Fibroblast of skin of abdomen (primary cell): ENCODE measurements at places on chromosomes 11 and 22.
A peak's percentile ranks its signal among the peaks of the same experiment; 100 is the strongest.

GRCh38 chr11:75445315-75445953 lies 12.4 kb upstream of the KLHL35 start:
- DNase-seq: peak; percentile 48

DNA sequence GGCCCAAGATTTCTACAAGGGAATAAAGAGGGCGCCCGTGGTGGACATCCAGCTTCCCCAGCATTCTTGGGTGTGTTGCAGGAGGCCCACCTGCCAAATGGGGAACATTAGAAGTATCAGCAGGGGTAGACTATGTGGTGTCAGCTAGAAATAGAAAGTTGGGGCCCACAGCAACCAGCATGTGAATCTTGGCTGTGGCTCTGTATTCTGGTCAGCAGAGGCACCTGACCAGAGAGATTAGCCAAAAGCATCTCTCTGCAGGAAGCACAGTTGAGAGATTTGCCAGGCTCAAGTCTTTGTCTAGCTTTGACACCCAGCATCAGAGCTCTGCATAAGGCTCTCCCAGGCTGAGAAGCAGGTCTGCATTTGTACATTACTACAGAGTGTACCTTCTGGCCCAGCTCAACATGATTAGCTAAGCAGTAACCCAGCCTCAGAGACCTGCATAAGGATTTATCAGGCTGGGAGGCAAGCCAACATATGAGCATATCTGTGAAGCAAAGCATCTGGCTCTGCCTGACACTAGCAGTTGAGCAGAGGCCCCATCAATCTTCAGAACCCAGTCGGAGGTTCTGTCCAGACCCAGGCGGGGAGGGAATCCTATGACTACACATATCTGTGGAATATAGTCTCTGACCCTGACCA lies 79.9 kb downstream of the MS4A13 start:
- no peak for DNase-seq

GRCh38 chr11:1670905-1671371 lies 26.1 kb upstream of the KRTAP5-6 start:
- no peak for DNase-seq

DNA sequence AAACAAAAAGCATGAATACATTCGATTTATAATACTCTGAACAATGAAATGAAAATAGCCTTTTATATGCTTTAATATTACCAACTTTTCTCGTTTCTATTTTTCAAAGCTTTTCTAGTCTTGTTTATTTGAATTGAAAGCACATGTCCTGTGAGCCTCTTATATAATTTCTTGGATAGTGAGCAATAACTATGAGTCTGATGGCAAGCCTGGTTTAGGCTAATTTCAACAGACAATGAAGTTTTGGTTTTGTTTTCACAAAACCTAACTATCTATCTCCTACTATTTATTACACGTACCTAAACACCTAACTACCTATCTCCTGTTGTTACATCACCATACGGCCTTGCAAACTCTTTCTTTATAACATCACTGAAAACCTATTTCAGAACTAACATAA lies 29.2 kb upstream of the CEP126 start:
- DNase-seq: no peak

DNA sequence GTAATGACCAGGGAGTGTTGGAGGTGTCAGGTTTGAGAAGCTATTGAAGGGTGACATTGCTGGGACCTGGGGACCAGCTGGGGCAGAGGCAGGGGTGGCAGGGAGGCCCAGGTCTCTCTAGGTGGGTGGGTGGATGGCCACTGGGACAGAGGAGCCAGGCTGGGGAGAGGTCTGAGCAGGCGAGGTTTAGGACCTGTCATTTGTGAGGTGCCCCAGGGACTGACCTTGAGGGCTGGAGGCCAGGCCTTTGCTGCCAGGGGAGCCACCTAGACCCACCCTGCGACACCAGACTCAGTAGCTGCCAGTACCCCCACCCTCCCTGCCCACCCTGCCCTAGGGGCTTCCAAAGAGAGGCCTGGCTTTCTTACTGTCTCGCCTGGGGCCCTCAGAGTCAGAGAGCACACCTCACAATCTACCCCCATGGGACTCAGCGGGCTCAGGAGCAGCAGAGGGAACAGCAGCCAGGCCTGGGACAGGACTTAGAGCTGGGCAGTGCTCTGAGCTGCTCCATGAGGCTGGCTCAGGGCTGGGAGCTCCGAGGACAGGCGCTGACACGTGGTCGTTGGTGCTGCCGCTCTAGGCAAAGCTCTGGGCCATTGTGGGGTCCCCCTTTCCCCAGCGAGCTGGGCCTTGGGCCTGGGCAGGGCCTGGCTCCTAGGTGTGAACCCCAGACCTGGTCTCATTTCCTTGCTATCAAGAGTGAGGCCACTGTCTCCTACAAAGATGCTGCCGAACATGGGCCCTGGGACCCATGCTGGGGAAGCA lies 28.6 kb upstream of the PPARA start:
- DNase-seq: no peak

DNA sequence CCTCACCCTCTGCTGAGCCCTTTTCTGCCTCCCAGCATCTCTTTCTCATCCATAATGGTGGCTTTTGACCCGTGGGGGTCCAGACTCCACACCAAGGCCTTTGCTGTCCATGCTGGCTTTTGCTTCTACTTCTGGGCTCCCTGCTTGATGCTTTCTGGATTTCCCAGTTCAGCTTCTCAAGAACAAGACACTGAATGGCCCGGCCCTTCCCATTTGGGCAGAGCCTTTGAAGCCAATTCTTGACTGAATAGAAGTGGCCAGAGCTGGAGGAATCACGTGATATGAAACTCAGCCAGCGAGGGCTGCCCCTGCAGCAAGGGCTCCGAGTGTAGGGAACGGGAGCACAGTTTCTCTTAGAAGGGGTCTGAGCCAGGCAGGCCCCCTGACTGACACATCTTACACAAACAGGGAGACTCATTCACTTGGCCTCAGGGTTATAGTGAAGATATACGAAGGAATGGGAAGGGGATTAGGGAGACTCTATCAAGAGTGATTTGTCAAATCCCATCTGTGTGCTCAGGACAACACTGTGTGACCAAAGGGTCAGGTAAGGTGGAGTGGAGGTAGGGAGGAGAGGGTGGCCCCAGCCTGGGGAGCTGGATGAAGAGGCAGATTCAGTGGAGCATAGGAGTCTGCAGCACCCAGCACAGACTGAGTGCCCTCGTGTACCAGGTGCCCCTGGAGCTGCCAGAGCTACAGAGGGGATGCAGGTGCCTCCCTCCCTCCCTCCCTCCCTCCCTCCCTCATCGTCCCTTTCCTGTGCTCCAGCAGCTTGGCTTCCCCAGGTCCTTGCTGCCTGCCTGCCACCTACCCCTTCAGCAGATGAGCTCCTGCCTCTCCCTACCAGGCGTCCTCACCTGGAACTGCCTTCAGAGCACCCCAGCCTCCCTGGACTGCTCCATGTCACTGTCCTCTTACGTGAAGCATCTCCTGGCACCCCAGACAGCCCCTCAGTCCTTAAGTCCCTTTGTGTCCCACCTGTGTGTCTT lies 106.0 kb downstream of the TRIM29 start:
- DNase-seq: no peak

GRCh38 chr11:116927163-116927974 lies 89.9 kb upstream of the APOA1 start:
- no peak for DNase-seq

- peak; percentile 47 for DNase-seq
Measured at GRCh38 chr11:85595285-85595884, 31.8 kb downstream of the DLG2 start.

DNA sequence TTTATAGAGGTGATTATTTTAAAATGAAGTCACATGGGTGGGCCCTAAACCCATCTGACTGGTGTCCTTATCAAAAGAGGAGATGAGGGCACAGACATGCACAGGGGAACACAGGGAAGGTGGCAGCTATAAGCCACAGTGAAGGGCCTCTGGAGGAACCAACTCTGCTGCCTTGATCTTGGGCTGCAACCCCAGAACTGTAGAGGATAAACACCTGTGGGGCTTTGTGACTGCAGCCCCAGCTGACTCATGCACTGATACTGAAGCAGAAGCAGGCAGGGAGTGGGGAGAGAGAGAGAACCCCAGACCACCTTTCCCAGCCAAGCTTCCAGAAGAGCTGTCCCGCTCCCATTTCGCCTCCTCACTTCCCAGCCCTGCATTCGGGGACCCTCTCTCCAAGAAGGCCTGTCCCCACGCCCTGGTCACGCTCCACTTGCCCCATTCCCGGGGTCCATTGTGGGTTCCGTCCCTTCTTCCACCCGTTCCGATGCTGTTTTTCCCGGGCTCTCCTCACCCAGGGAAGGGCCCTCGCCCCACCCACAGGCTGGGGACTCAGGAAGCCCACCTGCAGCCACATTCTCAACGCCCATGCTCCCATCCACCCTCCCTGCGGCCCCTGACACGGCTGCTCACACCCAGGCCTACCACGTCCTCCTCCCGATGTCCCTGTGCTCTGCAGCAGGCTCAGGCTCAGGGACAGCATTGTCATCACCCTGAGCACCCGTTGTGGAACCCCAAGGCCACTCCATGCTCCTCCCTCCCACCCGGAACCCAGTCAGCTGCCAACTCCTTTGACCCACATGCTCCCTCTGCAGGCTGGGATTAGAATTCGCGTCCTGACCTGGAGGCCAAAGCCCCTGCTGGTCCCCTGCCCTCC lies 90.8 kb upstream of the SHANK2 start:
- peak; percentile 7 for DNase-seq

DNA sequence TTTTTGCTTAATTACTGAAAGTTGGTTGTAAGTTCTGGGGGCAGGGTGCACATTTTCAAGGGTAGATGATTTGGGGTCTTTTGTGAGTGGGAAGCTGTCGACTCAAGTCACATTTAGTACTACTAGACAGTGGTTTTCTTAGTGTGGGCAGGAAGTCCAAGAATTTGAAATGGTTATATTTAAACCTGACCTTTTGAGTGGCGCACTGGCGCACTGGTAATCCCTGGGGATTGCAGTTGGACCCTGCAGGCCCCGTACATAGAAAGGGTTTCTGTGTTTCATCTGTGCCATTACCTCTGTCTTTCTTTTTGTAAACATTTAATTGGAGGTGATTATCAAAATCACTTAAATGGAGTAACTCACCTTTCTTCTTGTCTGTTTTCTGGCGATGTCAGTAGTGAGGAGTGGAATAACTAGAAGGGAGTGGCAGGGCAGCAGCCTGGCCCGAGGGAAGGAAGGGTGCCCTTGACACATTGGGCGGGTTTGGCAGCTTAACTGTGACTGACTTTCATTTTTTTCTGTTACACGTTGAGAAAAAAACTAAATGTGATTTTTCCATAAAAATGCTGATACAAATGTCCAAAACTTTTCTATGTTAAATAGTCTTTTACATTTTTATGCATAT lies 101.8 kb upstream of the GAL start:
- no peak for DNase-seq

GRCh38 chr11:46392421-46393230 lies 1.1 kb upstream of the CHRM4 start:
- DNase-seq: peak; percentile 69

GRCh38 chr22:40955571-40955970 lies 4.4 kb downstream of the RBX1 start:
- DNase-seq: peak; percentile 32

DNA sequence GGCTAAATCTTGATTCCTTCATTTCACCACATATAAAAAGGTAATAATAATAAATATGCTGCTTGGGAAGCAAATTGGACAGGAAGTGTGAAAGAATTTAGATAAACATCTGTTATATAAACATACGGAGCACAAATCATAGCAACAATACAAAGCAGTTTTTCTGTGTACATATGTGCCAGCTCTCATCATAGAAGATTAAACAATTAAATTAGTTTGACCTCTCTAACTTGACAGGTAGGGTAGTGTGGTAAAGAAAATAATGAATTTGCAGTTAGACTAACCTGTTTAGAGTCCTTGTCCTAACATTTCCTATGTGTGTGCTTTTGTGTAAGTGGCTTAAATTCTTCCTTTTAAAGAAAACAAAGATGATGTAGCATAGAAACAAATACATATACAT lies 995.7 kb upstream of the TENM4 start:
- DNase-seq: no peak

GRCh38 chr11:70420008-70420464 lies 21.7 kb downstream of the CTTN start:
- peak; percentile 34 for DNase-seq

GRCh38 chr11:79087238-79087960 lies 353.4 kb downstream of the TENM4 start:
- DNase-seq: peak; percentile 98

DNA sequence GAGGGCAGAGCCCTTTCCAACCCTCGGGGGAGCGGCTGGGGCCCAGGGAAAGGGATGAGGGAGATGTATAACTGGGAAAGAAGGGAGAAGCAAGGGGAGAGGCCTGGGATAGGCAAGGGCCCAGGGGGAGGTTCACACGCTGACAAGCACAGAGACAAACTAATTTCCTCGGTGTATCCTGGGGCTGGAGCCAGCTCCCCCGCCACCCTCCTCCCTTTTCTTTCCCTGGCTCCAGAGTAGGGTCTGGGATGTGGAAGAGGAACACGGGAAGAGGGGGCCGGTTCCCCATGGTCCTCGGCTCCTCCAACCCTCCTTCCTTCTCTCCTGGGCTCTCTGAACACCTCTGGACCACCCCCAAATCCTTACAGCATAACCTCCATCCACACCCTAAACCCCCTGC lies 6.9 kb downstream of the CLCF1 start:
- DNase-seq: no peak

DNA sequence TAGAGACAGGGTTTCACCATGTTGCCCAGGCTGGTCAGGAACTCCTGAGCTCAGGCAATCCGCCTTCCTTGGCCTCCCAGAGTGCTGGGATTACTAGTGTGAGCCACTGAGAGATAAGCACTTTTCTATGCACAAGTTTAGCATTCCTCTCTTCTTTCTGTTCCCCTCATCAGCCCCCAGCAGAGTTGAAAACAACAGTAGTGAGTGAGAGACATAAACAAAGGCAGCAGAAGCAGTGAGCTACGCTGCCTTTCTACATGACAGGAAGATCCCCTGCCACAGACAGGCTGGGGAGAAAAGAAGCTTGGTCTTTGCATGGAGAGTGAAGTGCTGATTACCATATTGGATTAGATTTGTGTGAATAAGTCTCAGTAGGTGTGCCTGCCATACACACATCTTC lies 392.0 kb upstream of the KIRREL3 start:
- DNase-seq: no peak
